Activated CD4-positive, alpha-beta T cell treated with anti-CD3 and anti-CD28 coated beads, Interleukin-2, amount 50 U/mL, for 4 hours (primary cell): ENCODE measurements at places on chromosomes 6 and 20.

GRCh38 chr6:77015350-77015749 lies 447.9 kb downstream of the HTR1B start:
- DNase-seq = no peak

- no peak for DNase-seq
These were observed 306.8 kb downstream of the FOXC1 start for GRCh38 chr6:1916334-1917070.

GRCh38 chr20:50898475-50898874 lies 32.8 kb downstream of the ADNP start:
- DNase-seq = no peak

GRCh38 chr6:134171517-134171916 lies 119.1 kb upstream of the SLC2A12 start:
- no peak for DNase-seq

DNA sequence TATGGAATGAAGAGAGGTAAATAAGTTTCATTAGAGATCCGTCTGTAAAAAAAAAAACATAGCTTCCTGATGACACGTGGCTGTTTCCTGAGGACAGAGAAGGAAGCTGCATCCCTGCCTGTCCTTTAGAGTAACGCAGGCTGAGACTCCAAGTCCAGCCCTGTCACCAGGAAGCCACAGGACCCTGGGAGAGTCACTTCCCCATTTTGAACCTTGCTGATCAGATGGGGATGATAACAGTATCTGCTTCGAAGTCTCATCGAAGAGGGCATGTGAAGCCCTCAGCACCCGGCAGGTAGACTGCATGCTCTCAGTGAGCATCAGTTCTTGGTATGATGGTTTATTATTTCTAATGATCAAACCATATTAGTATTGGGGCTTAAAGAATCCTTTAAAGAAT lies 139.1 kb upstream of the KCNG1 start:
- no peak for DNase-seq

DNA sequence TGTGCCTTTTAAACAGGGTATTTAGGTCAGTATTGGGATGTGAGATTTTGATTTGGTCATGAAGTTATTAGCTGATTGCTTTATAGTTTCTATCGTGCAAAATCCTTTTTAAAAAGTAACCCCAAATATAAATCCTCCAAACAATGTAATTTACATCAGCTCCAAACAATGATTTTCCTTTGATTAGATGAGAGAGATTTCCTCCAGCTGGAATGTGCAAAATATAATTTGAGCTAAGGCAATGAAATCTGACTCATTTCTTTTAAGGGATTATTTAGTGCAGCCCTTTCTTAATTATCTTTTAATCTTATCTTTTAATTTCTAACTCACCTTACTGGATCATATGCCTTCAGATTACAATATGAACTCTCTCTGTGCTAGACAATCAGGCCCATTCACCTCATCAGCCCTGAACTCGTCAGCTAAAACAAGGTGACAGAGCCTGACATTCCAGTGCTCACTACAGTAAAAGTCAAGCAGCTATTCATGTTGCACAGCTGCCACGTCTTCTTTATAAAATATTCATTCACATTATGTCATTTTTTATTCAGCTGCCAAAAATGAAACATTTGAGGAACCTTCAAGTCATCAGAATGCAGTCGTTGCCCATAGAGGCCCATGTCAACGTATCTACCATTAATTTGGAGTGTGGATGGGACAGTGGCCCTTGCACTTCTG lies 440.1 kb downstream of the CBLN4 start:
- no peak for DNase-seq

GRCh38 chr6:52664991-52665686 lies 5.8 kb upstream of the TMEM14A start:
- no peak for DNase-seq

DNA sequence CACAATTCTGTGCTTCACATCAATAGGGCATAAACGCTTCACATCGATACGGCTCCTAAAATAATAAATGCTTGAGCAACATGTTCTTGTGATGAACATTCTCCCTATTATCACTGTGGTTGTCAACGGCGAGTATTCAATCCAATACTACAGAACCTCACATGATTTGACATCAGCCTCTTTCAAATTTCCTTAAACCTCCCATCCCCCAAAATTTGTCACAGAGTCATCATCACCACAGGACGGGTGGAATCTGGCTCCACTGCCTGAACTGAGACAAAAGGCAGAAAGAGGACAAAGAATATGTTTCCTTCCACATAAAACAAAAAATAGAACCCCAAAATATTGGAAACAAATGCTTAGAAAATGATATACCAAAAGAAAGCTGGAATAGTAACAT lies 7.3 kb downstream of the THEMIS start:
- DNase-seq = no peak

DNA sequence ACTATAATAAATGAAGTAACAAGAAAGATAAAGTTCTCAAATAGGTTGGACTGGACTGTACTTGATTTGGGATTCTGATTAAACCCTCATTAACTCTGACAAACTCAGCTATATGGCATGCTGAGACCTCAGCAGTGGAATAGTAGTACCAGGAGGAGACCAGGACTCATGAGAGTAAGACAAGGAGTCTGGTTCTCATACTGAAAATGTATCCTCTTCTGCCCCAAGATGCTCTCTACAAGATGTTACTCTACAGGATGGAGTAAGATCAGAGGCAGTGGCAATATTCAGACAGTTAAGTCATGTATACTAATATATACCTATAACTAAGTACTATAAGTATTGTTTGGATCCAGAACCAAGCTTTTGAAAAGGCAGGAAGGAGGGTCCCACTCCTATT lies 31.9 kb upstream of the SYNCRIP start:
- no peak for DNase-seq

GRCh38 chr6:154786144-154786868 lies 53.1 kb downstream of the SCAF8 start:
- DNase-seq = no peak

- no peak for DNase-seq
These were observed 2.6 kb upstream of the TFAP2C start for GRCh38 chr20:56626367-56627121.

- DNase-seq = no peak
These were observed 6.7 kb upstream of the GFOD1 start for GRCh38 chr6:13494137-13494536.
